ENCODE measurements at places on chromosomes 6 and 20.
A peak's percentile ranks its signal among the peaks of the same experiment; 100 is the strongest.

DNA sequence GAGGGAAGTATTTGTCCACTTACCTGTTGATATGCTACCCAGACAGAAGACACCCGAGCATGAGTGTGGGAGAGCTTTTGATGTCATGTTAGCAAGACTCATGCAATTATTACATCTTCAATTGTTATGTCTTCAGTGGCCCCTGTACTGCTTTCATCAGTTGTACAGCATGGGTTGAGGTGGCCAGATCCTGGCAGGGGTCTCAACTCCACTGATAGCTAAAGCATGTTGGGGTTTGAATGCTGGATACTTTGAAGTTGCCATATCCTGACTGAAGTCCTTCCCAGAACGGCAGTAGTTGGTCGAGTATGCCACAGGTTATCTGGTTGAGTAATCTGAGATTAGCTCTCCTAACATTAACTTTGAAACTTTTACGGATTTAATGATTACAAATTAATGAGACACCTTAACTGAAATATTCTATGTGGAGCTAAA is 46.7 kb downstream of the LRRN4 start:
- ATAC-seq = no peak

DNA sequence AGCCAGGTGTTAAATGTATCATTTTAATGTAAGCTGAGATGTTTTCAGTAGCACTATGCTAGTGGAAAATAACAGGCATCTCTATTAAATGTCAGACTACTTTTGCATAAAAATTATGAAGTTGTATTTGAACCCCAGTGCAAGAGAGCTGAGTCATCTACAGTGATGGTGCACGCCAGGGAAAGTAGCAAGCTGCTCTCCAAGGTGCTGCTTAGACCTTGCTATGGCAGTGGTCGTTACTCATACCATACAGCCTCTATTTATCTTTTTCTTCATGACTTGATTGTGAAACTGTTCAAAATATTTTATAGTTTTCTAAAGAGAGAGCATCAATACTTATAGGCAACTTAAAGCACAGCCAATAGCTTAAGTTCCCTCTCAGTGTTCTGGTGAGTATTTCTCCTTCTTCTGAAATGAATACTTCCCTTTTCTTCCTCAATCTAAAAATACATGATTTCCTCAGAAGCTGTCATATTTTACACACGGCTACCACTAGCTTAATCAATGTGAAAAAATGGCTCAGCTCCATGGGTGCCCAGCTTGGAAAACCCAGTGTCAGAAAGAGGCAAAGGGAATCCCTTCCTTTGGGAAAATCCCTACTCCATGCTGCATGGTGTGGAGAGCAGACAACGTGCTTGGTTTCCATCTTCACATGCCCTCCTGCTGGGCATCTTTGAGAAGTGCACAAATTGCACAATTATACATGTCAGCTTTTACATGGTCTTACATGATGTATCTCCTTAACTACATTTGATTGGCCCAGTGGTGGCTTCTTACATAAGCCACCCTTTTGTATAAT is 105.6 kb downstream of the ELOVL4 start:
- ATAC-seq = peak; percentile 65

GRCh38 chr20:25042531-25043498 is 15.1 kb downstream of the ACSS1 start:
- ATAC-seq = peak; percentile 95

GRCh38 chr6:105519954-105520353 is 117.1 kb upstream of the PREP start:
- ATAC-seq = no peak

DNA sequence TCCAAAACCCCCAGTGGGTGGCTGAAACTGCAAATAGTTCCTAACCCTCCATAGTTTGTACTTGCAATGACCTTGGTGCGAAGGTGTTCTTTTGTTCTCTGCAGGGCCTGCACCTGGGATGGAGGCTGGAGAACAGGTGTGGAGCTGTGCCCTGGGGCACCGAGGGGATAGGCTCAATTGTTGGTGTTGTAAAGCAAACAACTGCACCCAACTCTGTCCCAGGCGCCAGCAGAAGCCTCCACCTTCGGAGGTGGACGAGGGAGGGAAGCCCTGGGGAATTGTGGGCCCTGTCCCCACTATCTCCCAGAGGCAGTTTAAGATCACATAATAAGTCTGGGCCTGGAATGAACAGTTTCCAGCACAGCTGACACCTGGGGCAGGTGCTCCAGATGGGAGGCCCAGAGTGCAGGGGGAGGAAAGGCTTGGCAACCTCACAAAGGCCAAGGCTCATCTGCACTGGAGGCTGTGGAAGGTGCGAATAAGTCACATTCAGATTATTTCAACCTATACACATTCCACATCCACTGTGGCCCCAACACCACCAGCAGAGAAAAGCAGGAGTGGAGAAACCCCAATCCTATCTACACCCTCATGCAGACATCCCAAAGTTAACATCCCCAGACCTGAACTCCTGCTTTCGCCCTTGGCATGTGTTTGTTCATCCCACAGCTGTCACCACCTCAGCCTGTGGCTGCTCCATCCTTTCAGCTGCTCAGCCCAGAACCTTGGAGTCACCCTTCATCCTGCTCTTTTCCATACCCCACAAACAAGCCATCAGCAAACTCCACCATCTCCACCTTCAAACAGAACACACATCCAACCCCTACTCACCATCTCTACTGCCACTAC is 12.3 kb upstream of the CBFA2T2 start:
- ATAC-seq = no peak

- no peak for ATAC-seq
These were observed 6.8 kb upstream of the EZR start for GRCh38 chr6:158825951-158826306.

GRCh38 chr6:170289951-170290295 is 955 bp downstream of the DLL1 start:
- peak; percentile 32 for ATAC-seq

DNA sequence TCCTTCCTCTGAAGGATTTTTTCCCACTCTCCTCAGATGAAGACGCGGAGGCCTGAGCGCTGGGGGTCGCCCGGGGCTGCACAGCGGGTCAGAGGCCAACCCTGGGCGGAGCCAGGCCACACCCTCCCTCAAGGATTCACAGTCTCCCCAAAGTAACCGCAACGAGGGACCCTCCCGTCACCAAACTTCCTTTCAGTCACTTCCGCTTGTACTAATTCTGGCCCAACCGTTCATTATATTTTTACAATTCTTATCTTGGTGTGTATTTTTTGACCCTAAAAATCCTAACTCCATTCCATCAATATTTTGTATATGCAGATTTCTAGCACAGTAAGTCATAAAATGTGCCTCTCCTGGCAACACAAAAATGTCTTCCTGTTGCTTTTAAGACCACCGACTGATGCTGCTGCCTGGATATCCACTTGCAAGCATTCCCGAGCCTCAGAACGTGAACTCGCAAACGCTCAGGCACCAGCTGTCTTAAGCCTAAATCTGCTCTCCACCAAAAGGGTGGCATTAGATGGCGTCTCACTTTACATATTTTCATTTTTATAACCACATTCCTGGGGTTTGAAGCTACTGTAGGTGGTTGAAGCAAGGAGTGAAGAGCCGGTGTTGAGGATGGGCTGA is 128.0 kb downstream of the DLL1 start:
- no peak for ATAC-seq

- ATAC-seq = no peak
These were observed 17.3 kb downstream of the DEK start for GRCh38 chr6:18247002-18247401.
